ENCODE measurements at places on chromosomes 1 and 21. TPM values are rescaled to one million over a fixed set of nuclear protein-coding genes. Genes with fewer than 3 reads are reported as not detected.
A peak's percentile ranks its signal among the peaks of the same experiment; 100 is the strongest.

DNA sequence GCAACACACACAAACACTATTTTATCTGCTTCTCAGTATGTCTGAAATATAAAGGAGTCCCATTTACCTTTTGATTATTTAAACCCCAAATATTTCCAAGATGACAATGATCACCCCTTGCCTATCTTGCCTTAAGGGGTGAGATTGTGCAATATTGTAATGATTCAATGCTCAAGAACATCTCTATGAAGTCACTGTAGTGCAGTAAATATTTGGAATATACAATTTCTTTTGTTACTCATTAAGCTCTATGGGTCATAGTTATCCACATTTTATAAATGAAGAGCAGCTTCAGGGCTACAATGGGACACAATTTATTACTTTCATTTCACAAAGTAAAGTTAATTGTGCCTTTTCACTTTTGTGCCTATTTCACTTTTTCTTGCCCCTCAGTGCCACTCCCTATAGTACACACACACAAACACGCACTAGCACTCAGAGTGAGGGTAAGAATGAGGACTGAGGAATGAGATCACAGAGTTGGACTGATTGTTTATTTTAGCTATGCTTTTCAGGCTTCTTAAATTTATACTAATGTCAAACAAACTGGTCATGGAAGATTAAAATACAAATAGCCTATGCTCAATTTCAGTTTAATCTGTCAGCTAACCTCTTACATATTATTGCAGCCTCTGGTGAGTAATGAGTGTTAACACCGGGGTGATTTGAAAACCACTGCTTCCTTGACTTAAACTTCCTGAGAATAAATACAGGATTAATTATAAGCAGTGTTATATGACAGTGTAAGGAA, 521.0 kb upstream of the B3GALT2 start:
- DNase-seq = no peak

DNA sequence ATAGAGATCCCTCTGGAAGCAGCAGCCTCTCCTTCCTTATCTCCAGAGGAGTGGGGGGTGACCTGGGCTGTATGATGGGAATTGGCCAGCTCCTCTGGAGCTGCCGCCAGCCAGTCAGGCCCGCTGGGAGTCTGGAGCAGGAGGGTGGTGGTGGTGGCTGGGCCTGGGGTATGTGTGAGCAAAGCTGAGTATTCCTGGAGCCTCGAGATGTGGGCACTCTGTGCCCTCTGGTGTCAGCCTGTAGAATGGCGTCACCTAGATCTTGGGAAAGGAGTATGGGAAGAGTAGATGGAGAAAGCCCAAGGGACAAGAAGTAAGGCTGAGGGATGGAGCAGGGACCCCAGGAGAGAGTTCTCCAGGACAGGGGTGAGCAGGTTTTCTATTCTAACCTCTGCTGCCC, 16.0 kb downstream of the VANGL2 start:
- no peak for DNase-seq

DNA sequence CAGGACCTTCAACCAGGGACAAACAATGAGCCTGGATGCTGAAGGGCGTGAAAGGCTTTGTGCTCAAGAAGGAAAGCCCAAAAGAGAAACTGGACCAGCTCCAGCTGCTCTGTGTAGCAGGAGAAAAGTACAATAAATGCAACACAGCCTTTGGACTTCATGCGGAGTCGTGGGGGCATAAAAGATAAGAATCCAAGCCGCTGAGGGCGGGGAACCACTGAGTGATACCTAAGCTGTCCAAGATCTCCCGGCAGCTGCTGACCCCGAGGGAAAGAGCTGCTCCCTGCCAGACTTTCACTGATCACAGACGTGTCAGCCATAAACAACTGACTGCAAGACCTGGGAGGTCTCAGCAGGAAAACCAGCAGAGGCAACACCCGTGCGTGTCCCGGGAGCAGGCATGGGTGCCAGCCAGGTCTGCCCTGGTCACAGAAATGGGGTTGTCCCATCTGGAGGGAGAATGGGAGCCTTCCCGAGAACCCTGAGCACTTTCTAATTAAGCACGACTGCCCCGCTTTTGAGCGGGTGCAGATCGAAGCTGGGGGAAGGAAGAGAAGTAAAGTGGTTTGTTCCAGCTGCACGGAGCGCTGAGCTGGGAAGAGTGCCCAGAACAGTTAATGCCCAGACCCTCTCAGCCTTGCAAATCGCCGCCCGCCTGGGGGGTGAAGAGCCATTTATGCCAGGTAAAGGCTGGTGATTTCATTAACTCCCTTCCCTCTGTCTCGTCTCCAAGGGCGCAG, 68.3 kb upstream of the TARDBP start:
- peak; percentile 45 for DNase-seq

DNA sequence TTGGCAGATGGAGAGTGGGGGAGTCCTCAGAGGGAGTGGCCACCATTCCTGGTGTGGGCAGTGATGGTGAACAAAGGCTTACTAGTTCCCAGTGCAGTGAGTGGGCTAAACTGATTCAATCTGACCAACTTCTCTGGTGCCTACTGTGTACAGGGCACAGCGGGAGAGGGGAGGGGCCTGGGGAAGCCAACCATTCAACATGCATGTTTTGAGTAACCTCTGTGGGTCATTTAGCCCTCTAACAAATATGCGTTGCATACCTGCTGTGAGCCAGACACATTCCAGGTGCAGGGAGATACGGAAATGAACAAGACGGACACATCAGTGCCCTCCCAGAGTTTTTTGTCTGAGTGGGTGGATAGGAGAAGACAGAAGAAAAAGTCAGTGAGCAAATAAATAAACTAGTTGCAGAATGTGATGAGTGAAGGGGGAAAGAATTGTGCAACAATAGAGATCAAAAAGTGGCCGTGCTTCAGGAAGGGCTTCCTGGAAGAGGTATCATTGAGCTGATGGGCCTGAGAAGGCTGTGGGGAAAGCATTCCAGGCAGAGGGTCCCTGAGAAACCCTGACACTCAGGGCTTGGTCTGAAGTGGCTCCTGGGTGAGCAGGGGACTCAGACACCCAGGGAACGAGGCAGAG, 78.8 kb downstream of the EPHB2 start:
- no peak for DNase-seq

DNA sequence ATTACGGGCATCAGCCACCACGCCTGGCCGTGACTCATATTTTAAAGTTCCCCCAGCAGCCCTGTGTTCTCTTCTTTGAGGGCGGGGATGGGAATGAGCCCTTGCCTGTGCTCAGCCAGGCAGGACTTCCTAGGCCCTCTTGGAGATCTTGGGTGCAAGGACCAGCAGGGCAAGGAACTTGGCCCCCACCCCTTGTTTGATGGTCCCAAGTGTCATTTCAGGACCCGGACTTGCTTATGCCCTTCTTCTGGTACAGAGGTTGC, 9.3 kb downstream of the RASSF5 start:
- DNase-seq = no peak

DNA sequence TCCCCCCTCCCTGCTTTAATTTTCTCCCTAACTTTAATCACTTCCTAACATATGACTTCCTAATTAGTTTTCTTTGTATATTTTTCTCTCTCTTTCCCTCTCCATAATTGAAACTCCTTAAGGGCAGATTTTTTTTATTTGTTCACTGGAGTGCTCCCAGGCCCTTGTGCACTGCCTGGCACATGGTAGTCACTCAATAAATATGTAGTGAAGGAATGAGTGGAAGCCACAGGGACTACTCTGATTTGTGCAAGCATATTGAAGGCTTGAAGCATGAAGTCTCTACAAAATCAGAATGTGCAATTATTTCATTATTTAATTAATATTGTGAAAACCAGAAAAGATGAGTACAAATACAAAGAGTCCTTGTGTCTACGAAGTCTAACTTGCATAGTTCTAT, 41.5 kb downstream of the SNX7 start:
- no peak for DNase-seq

DNA sequence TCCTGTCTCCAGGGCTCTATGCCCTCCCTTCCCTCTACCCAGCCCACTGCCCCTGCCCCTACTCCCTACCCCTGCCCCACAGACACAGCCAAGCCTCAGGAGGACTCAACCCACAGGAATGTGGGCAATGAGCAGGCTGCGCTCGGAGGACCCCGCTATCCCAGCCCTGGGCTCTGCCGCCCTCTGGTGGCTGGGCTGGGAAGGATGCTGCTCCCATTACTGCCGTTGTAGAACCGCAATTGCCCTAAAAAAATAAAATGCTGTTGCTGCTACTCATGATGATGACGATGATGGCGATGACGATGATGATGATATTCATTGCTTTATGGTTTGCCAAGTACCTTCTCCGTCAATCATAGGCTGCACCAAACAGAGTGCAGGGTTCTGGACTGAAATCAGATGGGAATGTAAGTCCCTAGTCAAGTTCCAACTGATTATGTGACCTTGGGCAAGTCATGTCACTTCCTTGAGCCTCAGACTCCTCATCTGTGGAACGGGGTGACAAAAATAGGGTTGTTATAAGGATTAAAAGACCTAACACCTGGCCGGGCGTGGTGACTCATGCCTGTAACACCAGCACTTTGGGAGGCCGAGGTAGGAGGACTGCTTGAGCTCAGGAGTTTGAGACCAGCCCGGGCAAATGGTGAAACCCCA, 24.6 kb downstream of the ARHGEF19 start:
- peak; percentile 57 for DNase-seq

DNA sequence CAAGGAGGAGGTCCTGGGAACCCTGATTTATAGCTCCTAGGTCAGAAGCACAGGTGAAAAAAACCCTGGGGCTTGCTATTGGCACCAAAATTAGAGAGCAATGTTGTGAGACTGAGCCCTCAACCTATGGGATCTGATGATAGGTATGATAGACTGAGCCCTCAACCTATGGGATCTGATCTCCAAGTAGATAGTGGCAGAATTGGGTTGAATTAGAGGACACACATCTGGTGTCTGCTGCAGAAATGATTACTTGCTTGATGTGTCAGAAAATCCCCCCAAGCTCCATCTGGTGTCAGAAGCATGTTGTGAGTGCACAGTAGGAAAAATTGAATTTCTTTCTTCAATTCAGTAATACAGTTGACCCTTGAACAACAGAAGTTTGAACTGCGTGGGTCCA, 62.4 kb downstream of the MAP3K21 start:
- DNase-seq = no peak

DNA sequence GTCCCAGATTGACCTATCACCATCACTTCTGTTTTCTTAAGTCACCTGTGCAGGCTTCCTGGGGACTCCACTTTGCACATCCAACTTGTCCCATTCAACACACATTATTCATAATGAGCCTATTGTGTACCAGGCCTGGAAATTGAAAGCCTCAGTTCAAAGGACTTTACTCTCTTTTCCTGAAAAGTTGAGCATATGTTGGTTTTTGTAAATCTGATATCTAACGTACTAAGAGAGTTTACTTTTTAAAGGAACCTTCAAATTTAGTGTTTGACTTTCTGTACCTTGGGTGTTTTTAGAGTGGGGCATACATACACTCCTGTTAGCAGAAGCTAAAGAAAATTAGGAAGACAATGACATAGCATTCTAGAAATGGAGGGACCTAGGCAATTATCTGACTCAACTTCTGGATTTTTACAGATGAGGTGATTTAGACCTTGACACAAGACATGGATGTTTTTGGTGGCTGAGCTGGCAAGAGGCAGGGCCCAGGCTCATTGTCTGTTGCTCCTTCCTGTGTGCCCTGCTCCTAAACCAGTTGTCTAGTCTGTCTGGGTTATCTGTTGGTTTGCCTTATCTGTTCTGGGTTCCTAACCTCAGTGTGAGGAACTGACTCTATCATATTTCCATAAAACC, 336.5 kb downstream of the RPS6KC1 start:
- DNase-seq = no peak

GRCh38 chr1:35773711-35774110, 3.9 kb upstream of the CLSPN start:
- no peak for DNase-seq

ACBD3 gene
- 55.1 TPM for total RNA-seq

OR2T34 gene
- not detected for total RNA-seq

OR6K6 gene
- total RNA-seq = not detected

SLC25A34 gene
- total RNA-seq = 0.49 TPM

SLC25A44 gene
- 6.6 TPM for total RNA-seq

Measured in skin of body (tissue), 3 donors.